Hepatocyte (in vitro differentiated cells): ENCODE measurements at places on chromosomes 7 and 10.

- no peak for DNase-seq
Measured at GRCh38 chr10:131926253-131926652, 25.4 kb downstream of the PPP2R2D start.

- no peak for DNase-seq
Measured at GRCh38 chr7:148584154-148584827, 6.3 kb upstream of the C7orf33 start.

- no peak for DNase-seq
Measured at GRCh38 chr7:66353547-66353946, 148.4 kb downstream of the TPST1 start.

DNA sequence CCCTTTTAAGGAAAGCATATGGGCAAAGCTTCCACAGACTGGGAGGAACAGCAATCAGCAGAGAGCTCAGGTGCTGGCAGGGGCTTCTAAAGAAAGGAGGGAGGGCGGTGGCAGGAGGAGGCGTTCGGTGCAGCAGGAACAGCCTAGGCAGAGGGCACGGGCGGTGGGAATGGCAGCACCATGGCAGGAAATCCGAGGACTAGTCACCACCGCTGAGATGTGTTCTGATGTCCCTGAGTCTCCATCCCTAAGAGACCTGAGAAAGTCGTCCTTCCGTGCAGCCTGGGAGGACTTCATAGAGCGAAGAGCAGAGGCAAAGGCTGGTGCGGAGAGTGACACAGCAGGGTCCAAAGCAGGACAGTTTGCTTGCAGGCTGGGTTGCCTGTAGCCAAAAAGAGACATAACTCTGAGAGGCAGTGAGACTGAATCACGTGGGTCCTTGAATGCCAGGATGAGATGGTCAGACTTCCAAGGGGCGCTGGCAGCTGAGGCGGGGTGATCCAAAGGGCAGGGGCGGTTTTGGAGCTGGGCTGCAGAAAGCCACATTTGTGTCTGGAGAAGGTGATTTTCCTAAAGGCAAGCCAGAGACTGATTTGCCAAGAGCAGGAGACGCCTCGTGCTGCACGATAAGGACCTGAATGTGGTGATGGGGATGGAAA, 35.8 kb upstream of the GRID1 start:
- DNase-seq = no peak

- DNase-seq = no peak
Measured at GRCh38 chr10:90308223-90308622, 549.6 kb downstream of the HTR7 start.

DNA sequence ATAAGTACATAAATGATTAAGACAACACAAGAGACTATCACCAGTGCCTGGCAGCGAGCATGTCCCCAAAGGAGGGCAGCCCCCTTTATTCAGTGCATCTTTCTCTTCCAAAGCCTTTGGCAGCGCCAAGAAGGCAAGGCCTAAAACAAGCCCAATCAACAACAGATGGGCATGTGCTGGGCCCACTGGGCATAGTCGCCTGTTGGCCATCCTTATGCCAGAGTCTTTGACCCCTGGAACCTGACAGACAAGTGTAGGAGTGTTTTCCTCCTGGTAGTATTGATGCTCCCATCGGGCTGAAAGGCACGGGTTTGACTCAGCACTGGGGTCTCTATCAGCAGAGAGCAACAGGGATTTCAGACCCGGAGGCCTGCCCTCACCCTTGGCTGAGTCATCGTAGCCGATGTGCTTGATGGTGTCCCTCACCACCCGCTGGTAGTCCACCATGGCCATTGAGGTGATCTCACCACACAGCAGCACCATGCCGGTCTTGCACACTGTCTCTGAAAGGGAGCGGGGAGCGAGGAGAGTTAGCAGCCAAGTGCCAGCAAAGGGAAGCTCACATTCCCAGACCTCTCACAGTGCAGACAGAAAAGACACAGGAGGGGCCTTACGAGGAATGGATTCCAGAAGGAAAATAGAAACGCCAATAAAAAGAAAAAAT, 5.8 kb downstream of the MAT1A start:
- peak; percentile 3 for DNase-seq

DNA sequence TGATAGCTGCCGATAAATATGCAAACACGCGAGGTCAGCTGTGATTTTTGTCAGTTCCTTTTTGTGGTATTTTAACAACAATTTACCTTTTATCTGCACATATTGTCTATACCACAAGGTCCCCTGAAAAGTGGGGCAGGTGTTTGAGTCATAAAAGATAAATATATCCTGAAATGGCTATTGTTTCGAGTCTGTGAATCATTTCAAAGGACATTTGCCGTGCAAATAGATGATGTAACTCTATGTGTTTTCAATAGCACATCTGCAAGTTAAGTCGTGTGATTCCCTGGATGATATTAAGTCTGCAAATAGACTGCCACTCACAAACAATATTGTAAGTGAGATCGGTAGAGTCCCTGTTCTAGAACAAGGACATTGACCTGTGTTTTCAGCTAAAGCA, 193.0 kb upstream of the PITRM1 start:
- DNase-seq = peak; percentile 28

GRCh38 chr7:7922684-7923385, 45.8 kb upstream of the GLCCI1 start:
- DNase-seq = no peak

GRCh38 chr10:69445041-69445440, 6.2 kb upstream of the TSPAN15 start:
- DNase-seq = no peak

GRCh38 chr10:76546411-76546810, 1091.2 kb downstream of the KCNMA1 start:
- no peak for DNase-seq

GRCh38 chr10:76357726-76358415, 926.4 kb downstream of the LRMDA start:
- DNase-seq = no peak

DNA sequence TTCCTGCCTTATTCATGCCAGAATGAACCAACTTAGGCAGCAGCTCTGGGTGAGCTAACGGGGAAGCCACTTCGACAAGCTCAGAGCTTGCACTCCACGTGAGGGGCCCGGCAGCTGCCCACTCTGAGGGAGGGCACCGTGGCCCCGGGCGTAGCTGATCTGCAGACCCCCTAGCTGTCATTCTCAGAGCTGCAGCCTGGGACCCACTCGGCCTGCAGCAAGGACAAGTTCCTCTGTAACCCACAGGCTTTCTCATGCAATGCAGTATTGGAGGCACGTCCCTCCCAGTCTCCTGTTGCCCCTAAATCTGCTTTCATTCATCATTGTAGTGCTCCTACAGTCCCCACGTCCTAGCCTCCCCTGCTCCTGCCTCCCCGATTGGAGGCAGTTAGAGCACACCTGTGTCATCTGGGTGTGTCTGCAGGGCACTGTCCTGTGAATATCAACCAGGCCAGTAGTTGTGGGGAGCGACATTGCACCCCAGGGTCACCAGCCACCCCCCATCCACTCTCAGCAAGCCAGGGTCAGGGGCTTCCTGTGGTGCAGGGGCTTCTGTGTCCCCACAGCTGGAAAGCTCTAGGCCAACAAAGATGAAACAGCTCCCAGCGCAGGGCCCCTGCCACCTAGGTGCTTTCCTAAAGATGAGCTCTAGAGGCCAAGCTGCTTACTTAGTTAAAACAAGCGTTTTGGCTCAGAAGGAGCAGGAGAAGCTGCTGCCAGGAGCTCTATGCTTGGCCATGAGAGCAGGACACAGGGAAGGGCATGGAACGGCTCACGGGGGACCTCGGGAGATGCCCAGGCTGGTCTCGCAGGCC, 333.6 kb downstream of the ADARB2 start:
- no peak for DNase-seq

DNA sequence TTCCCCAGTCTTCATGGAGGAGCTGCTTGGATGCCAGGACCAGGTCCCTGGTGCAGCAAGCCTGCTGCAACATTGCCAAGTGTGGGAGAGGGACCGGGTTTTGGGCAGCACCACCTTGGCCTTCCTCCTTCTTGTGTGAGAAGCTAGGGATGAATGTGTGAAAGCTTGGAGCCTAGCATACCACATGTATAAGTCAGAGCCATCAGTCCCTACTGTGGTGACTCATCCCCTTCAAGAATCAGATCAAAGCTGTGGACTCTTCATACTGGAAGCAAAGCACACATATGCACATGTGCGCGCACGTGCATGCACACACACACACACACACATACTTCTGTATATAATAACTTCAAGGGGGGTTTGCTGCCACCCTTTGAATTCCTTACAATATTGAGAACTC, 527.8 kb downstream of the LRMDA start:
- DNase-seq = peak; percentile 49

DNA sequence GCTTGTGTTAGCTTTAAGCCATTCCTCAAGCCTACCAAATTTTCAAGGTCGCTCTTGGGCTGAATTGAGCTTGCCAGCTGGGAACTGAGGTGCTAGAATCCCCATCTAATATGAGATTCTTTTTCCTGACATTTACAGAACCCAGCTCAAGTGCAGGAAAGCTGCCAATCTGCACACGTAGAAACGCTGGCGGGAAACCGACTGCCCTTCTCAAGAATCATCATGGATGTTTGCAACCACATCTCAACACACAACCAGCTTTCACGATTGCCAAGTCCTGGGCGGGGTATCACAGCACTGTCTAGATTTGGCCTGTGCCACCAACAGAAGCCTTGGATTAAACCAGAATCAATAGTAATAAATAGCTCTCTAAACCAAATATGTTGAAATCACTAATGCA, 203.7 kb downstream of the DIP2C start:
- no peak for DNase-seq

DNA sequence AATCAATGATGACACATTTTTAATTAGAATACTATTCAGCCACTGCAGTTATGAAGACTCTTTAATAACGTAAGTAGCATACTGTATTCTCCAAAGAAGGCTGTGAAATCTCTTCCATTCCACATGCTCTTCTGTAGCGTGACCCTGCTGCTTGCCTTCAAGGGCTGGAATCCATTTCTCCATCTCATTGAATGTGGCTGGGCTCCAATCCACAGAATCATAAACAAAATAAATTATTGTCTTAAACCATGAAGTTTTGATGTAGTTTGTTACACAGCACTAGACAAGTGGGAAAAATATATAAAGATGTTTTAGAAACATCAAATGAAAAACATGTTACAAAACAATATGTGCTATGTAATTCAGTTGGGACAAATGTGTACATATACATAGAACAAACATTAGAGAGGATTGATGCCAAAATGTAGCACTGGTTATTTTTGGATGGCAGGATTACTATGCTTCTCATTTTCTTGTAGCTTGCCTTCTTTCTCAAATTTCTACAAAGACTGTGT, 410.8 kb upstream of the PODXL start:
- no peak for DNase-seq

DNA sequence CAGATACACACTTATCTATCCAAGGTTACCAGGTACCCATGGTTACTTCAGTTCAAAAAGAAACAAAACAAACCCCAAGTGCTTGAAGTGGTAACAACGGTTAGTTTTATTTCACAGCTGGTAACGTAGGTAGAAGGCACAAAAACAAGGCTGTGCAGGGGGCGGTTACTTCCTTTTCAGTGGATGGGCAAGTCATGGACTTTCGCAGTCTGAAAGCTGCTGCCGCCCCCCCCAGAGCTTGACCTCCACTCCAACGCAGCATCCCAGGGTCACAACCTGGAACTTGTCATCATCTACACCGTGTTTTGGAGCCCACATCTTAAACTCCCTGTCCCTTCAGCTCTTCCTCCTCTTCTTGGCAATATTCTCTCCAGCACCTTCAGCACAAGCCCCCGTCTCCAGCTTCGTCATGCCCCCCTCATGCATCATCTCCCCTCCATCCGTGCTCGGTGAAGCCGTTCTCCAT, 181.2 kb upstream of the ITGB1 start:
- DNase-seq = no peak

GRCh38 chr7:151678227-151678604, 158.5 kb upstream of the RHEB start:
- no peak for DNase-seq

- no peak for DNase-seq
Measured at GRCh38 chr7:41795276-41795833, 92.5 kb upstream of the INHBA start.

GRCh38 chr10:111822661-111823060, 360.9 kb downstream of the GPAM start:
- DNase-seq = no peak

GRCh38 chr7:139741789-139742344, 35.9 kb downstream of the HIPK2 start:
- no peak for DNase-seq

GRCh38 chr7:152759949-152760853, 649 bp downstream of the ACTR3B start:
- peak; percentile 57 for DNase-seq

DNA sequence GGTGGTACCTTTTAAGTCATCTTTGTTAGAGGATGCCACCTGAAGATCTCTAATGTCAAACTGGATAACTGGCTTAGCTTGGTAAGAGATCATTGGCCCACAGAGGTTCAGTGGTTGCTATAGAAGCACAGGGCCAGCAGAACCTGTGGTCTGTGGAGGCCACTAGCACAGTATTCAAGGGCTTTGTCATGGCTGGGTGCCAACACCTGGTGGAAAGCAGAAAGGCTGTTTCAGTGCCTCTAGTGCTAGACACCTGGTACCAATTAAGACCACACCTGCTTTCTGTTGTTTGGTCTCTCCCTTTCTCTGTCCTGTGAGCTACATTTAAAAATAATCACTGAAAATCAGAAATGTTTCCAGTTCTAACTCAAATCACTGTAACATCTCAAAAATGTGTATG, 10.0 kb upstream of the PCGF5 start:
- peak; percentile 21 for DNase-seq

DNA sequence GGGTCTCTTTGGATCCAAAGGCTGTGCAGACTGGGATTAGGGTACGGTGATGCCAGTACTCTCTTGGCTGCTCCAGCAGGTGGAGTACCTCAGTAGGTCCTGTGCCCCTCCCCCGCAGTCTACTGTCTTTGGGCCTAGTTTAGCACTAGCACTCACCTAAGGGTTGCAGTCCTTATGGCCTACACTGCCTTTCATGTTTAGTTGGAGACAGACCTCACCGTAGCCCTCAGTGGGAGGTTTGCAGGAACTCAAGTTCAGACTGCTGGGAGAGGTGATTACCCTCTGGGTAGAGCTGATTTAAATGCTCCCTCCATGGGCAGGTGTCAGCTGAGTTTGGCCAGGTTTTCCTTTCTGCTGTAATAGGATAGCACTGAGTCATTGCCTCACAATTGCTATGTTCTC, 210.8 kb upstream of the TMEM196 start:
- peak; percentile 14 for DNase-seq

DNA sequence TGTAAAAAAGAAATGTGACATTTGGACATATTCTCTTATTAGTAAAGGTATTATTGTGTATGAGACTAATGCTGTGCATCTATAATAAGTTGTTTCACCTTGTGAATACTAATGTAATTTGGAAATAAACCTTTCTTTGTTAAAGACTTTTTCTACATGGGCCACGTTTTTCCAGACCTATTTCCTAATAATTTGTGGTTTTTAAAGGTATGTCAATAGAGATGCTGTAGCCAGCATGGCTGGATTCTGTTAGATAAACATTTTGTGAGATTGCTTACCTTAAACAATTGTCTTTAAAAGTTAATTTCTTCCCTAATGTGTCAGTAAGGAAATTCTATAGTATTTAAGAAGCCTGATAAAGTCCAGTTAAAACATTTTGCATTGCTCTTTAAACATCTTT, 56.0 kb downstream of the KAT6B start:
- DNase-seq = no peak

DNA sequence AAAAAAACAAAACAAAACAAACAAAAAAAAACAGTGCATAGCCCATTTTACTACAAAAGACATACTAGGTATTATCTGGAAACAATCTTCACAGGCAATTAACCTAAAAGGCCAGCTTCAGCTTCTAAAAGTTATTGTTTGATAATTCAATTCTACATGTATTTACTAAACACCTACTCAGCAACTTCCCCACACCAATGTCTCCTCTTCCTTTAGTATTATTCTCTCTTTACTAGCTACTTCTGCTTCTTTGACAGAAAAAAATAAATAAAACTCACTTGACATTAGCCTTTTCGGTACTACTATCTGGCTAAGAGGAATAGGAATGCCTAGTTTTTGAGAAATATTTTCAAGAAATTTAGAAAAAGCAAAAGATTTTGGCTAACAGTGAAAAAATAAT, 2.8 kb downstream of the TM9SF3 start:
- DNase-seq = no peak
